Hematopoietic multipotent progenitor cell treated with erythropoietin and hydrocortisone succinate and interleukin-3 and kit ligand, for 6 days (in vitro differentiated cells): ENCODE measurements at places on chromosomes 5 and 9.

GRCh38 chr5:14595189-14595588, 13.6 kb downstream of the OTULINL start:
- DNase-seq = peak; percentile 72

DNA sequence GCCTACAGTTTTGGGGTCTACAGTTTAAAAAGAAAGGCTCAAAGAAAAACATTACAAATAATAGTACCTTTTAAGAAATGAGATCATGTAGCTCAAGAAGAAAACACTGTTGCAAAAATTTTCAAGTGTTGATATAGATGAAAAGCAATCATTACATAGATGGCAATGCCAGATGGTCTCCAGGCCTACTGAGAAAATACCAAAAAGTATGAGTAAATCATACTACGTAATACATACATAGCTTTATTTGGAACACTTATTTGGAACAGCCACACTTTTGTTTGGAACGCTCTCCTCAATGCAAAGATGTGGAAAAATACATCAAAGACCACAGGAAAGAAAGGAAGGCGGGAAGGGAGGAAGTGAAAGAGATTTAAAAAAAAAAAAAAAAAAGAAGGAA, 44.1 kb downstream of the MARCHF11 start:
- DNase-seq = no peak

- no peak for DNase-seq
Observed at GRCh38 chr5:37771203-37771611, 68.6 kb downstream of the GDNF start.

GRCh38 chr9:28820741-28821140, 1247.5 kb upstream of the C9orf72 start:
- no peak for DNase-seq

GRCh38 chr9:79572608-79573411, 1.0 kb downstream of the TLE4 start:
- DNase-seq = peak; percentile 51

- no peak for DNase-seq
Observed at GRCh38 chr5:110053205-110053604, 363.5 kb downstream of the MAN2A1 start.

DNA sequence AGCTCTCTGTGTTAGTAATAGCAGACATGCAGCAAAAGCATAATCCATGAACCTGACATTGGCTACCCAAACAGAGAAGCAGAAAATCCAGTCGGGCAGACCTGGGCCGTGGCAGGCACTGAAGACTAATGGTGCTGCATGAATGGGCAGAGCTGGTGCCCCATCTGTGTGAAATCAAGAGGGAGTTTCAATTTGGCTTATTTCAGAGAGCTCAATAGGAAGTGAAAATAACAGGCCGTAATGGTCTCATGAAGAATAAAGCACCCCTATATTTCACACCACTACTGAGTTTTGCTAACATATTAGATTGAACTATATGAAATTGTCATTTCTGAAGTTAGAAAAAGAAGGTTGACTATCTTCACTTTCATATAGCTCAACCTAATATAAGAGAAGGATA, 149.7 kb downstream of the ENC1 start:
- DNase-seq = no peak

DNA sequence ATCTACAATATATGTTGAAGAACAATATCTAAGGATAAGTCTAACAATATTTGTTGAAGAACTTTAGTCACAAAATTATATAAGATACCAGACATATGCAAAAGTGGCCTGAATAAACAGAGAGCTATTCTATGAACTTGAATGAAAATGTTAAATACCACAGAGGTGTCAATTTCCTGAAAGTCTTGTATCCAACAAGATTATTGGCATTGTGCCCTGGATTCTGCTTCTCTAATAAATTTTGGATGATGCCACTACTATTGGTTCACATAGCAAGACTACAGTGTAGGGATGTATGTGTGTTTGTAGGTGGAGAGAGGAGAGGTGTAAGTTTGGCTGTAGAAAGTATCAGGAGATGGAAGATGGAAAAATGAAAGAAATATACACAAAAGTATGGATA, 731.8 kb upstream of the RGMB start:
- no peak for DNase-seq

- DNase-seq = no peak
Observed at GRCh38 chr5:135308752-135309151, 90.3 kb downstream of the MACROH2A1 start.

DNA sequence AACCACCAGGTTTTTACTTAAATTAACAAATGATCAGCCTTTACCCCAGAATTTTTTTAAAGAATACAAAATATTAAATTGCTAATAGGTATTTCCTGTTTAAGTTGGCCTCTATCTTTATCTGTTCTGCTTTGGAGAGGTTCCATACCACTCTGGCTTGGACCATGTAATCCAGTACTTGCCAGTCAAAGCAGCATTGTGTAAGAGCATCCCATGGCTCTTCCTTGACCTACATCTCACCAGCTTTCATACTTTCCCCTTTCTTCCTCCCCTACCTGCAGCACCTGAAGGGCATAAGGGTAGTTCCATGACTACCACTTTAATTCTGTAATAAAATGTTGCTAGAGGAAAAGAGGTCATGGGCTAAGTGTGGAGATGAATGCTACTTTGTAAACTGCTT, 140.8 kb upstream of the MTAP start:
- DNase-seq = no peak

DNA sequence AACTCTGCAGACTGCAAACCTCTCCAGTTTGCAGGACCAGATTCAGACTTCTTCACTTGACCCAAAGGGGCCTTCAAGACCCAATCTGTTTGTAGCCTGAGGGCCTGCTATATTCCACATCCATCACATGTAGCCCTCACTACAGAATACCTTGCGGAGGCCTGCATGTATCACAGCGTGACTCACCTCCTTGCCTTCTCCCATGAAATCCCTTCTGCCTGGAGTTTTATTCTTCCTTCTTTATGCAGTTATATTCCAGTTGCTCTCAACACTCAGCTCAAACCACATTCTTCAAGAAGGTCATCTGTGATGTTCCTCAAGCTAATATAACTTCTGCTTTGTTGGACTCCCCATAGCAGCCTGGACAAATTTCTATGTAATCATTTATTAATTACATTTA, 198.5 kb upstream of the PTGER4 start:
- no peak for DNase-seq

- no peak for DNase-seq
Observed at GRCh38 chr9:35097573-35097972, 1.2 kb upstream of the PIGO start.

DNA sequence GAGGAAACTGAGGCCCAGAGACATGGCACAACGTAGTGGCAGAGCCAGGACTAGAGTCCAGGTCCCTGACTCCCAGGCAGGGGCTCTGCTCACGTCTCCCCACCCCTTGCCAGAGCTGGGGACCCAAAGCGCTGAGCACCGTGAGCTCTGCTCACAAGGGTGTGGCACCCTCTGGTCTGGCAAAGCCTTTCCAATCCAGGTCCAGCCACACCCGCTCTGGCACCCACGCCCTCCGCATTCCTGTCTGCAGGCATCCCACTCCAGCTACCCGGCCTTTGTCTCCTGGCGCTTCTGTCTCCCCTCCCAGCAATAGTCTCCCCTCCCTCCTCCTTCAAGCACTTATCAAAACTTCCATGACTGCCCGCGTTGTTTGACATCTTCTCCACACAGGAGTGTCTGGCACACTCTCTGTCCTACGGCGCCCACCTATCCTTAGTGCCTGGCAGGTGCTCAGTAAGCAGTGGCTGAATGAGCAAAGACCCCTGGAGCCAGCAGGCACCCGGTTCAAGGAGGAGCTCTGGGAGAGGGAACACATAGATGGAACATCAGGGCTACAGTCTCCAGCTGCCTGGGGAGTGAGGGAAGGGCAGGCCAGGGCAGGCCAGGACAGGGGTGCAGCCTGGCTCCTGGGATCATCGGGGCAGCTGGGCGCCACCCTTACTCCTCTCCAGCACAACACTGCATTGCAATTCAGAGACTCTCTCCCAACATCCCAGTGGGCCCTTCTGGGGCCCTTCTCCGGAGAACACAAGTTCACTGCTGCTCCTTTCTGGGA, 12.0 kb downstream of the HIGD2A start:
- no peak for DNase-seq

DNA sequence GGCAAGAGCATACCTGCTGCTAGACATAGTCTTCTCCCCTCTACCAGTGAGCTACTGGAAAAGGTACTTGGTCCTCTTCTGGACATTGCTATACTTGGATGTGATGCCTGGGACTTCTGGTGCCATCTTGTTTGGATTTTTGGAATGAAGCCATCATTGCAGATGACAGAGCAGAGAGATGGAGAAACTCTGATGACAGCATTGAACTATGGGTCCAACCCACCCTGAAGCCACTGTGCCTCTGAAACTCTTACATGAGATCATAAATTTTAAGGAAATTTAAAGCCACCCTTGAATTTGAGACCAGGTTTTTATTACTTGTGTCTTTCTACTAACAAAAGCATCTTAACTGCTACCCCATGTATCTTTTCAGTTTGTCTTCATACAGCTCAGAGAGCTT, 151.1 kb upstream of the SMIM23 start:
- DNase-seq = no peak

DNA sequence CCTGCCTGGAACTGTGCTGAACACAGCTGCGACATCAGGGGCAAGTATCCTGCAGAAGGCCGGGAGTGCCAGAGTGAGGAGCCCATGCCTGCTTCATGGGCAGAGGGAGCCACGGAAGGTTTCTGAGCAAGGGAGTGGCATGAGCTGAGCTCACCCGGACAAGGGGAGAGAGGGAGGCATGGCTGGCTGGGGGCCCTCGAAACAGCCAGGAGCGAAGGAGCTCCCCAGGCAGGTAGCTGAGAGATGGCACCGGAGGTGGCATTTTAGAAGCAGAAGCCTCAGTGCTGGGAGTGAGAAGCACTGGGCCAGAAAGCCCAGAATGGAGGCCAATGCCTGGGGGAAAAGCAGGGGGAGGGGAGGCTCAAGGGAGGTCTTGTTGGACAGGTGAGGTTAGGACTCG, 56.9 kb upstream of the SARDH start:
- DNase-seq = no peak

- no peak for DNase-seq
Observed at GRCh38 chr9:107221321-107221720, 61.8 kb upstream of the RAD23B start.

GRCh38 chr5:148968311-148968710, 94.6 kb downstream of the SH3TC2 start:
- no peak for DNase-seq

DNA sequence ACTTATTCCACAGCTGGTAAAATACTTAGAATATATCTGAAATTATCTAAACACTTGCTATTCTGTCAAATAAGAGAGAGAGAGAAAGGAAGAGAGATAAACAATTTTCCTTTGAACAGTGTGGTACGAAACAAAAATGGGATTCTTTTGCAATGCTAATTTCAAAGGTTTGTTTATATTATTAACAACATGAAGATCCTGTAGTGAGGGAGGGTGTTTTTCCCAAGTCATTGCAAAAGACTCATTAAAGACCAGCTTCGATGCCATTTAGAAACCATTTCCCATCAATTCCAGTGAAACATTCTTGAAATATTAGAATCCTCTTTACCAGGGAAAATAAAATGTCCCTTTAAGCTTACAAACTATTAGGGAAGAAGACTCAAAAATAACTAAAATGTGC, 505.4 kb downstream of the SEMA5A start:
- DNase-seq = no peak

- no peak for DNase-seq
Observed at GRCh38 chr9:76557674-76558225, 98.8 kb downstream of the GCNT1 start.

- peak; percentile 30 for DNase-seq
Observed at GRCh38 chr9:96027251-96028131, 152.0 kb downstream of the ERCC6L2 start.

- no peak for DNase-seq
Observed at GRCh38 chr5:61044545-61044944, 99.5 kb downstream of the NDUFAF2 start.

GRCh38 chr5:95949810-95950209, 11.8 kb downstream of the ELL2 start:
- DNase-seq = no peak

- DNase-seq = no peak
Observed at GRCh38 chr5:143165049-143165880, 238.2 kb downstream of the NR3C1 start.

DNA sequence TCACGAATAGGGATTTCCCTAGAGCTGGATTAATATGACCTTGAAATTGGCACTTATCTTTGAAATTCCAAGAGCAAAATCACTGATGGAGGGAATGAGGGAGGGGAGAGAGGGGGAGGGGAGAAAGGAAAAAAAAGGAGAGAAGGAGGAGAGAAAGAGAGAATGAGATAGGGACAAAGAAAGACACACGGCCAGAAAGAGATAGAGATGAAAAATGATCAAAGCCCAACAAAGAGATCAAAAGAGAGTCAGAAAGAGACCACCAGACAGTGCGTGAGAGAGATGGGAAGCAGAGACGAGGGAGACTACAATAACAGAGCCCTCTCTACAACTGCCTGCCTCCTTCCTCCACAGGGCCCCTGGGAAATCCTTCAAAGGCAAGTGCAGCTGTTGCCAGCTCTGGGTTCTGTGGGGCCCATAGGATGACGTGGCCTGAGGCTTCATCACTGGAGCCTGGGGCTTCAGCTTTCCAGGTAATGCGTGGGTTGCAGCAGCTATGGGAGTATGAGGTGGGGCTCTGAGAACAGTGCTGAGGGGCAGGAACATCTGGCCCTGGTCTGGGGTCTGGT, 58.3 kb upstream of the SHB start:
- no peak for DNase-seq

DNA sequence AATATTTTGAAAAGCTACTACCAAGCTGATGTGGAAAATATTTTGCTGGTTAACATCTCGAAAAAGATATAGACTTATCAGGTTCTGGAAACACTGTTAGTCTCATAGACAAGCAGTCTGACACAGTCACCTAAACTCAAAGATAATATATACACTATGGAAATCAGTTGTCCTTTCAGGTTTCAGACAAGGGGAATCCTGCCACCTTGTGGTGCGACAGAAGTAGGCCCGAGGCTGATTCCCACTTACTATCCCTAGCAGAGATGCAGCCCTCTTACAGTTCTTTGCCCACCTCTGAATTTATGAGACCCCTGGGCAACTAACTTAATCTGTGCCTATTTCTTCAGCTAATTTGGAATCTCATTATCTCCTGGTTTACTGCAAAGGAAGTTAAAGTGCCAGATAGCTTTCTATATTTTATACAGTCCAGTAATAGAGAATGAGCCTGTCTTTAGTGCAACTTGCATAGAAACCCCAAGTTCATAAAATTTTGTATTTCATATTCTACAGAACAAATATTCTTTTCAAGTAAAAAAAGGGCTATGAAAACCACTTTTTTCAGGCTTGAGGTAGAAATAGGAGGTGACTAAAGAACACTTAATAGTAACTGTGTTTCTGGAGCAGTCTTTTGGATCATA, 16.9 kb downstream of the RAD1 start:
- DNase-seq = peak; percentile 89

DNA sequence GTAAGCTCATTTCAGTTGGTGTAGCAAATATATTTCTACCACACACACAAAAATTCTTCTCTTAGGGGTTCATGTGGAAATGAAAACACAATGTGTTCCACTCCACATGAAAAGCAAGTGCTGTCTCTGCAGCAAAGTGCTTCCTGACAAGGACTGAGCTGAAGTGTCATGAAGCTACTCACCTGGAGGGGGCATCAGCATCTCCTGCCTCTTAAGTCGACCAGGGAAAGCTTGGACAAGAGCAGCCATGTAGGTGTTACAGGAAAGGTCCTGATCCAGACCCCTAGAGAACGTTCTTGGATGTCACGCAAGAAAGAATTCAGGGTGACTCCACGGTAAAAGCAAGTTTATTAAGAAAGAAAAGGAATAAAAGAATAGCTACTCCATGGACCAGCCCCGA, 62.8 kb downstream of the SV2C start:
- peak; percentile 52 for DNase-seq
